ENCODE measurements at places on chromosomes 3 and 15. TPM values are rescaled to one million over a fixed set of nuclear protein-coding genes. Genes with fewer than 3 reads are reported as not detected.

GRCh38 chr3:24968036-24968435 lies 460.0 kb upstream of the RARB start:
- DNase-seq: no peak
- no peaks in the 10 kb centered on the region for H3K27me3 ChIP-seq
- H3K27ac ChIP-seq: no peak overlapping the region
- no peak overlapping the region for H3K4me3 ChIP-seq
- no peaks in the 10 kb centered on the region for H3K4me1 ChIP-seq

DNA sequence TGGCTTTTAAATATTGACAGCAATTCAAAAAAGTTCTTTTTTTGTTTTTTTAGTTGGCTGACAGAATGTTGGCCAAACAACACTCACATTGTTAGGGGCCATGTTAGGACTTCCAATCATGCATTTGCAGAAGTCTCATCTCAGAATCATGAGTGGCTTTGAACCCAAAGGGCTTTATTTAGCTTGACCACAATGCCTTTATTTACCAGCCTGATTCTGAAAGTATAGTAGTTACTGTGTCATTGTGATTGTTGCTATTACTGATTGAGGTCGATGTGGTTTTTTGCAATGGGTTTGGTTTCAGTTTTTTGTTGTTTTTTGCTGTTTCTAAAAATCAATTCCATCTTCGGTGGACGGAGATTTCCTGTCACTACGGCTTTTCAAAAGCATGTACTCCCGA lies 7.2 kb downstream of the GLDN start:
- no peaks in the 10 kb centered on the region for H3K27me3 ChIP-seq
- peaks cover 6% of the 10 kb centered on the region for H3K4me1 ChIP-seq
- H3K4me3 ChIP-seq: no peak overlapping the region
- H3K27ac ChIP-seq: no peak overlapping the region

- no peaks in the 10 kb centered on the region for H3K36me3 ChIP-seq
- H3K27ac ChIP-seq: peak overlapping the region; percentile 100
- H3K27me3 ChIP-seq: no peaks in the 10 kb centered on the region
- H3K4me1 ChIP-seq: peaks cover 42% of the 10 kb centered on the region
- peak; percentile 77 for DNase-seq
- H3K4me3 ChIP-seq: peak overlapping the region; percentile 55
Measured at GRCh38 chr15:92883163-92883875, 16.8 kb upstream of the CHD2 start.

- no peaks in the 10 kb centered on the region for H3K36me3 ChIP-seq
- peak overlapping the region; percentile 52 for H3K4me3 ChIP-seq
- no peak for DNase-seq
- H3K27me3 ChIP-seq: peaks cover 4% of the 10 kb centered on the region
- peaks cover 31% of the 10 kb centered on the region for H3K4me1 ChIP-seq
Measured at GRCh38 chr15:40931300-40932142, 2.4 kb downstream of the DLL4 start.

DNA sequence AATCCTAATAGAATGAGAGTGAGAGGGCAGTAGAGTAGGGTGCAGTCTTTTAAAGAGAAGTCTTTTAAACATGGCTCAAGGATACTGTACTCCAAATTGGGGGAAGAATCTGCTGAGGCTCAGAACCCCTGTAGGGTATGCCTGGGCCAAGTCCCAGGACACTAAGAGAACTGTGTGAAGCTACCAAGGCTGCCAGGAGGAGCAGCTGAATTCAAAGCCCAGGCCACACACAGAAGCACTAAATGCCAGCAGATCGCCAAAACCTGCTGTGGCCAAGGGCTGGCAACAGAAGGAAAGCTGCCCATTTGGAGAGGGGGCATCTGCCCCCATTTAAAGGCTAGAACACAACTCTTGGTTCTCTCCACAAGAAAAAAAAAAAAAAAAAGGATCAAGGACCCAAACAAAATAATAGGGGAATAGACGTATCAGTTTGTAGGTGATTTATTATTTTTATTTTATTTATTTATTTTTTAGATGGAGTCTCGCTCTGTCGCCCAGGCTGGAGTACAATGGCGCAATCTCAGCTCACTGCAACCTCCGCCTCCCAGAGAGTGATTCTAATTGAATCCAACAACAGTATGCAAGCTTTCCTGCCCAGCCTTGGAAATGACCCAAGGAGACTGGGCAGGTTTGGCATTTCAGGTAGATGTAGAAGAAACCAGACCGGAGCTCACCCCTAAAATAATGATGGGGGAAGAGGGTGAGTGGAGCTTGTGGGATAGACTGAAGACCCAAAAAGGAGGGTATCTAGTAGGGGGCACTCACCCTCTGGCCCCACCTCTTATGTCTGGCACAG lies 279.0 kb upstream of the WNT5A start:
- H3K4me3 ChIP-seq: peak overlapping the region; percentile 21
- no peaks in the 10 kb centered on the region for H3K27me3 ChIP-seq
- no peaks in the 10 kb centered on the region for H3K36me3 ChIP-seq
- DNase-seq: peak; percentile 49

DNA sequence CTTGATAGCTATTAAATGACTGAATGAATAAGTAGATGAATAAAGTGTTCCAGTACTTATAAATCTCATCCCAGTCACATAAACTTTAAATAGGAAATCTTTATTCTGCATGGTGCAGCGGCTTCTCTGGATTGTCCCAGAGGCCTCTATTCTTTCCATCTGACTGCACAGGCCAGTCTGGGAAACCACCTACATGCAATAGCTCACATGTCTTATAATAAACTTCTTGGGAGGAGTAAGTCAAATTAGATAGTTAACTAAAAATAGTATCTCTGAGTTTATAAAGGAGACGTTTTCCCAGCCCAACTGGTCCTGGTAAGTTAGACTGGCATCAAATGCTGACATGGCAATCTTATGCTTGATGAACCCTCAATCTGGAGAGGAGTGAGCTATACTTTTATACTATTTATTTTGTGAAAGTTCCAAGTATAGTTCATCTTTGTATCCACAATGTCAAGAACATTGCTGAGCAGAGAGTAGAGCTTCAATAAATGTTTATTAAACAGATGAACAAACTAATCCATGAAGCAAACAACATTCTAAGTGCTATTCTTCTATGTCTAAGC lies 417.6 kb downstream of the TIGIT start:
- no peak overlapping the region for H3K4me3 ChIP-seq
- peaks cover 42% of the 10 kb centered on the region for H3K4me1 ChIP-seq
- no peaks in the 10 kb centered on the region for H3K27me3 ChIP-seq
- no peak overlapping the region for H3K27ac ChIP-seq

- no peaks in the 10 kb centered on the region for H3K4me1 ChIP-seq
- H3K4me3 ChIP-seq: no peak overlapping the region
- H3K36me3 ChIP-seq: no peaks in the 10 kb centered on the region
- H3K27ac ChIP-seq: no peak overlapping the region
- DNase-seq: no peak
Measured at GRCh38 chr3:150985711-150986110, 13.2 kb upstream of the CLRN1 start.

DNA sequence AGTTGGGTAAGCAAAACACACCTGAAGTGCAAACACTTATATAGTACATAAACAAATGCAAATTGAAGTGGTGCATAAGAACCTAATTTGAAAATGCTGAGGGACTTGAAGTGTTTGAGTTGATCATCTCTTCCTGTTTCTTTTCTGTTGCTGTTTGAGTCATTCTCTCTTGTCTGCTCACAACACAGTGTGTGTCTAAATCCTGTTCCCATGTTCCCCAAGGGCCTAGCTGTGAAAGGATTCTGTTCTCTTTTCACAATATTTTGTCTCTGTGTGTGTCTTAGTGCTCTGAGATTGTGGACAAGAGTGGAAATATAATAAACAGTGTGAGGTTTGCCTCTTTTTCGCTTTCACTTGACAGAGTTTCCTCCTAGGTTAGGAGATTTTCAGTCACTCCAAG lies 6.1 kb downstream of the CD96 start:
- no peak for DNase-seq
- H3K27me3 ChIP-seq: no peaks in the 10 kb centered on the region
- no peaks in the 10 kb centered on the region for H3K36me3 ChIP-seq
- H3K4me1 ChIP-seq: no peaks in the 10 kb centered on the region

- H3K27me3 ChIP-seq: no peaks in the 10 kb centered on the region
- no peaks in the 10 kb centered on the region for H3K36me3 ChIP-seq
- no peaks in the 10 kb centered on the region for H3K4me1 ChIP-seq
- DNase-seq: no peak
- no peak overlapping the region for H3K27ac ChIP-seq
Measured at GRCh38 chr15:52960283-52960682, 170.1 kb upstream of the ONECUT1 start.

- DNase-seq: no peak
- no peaks in the 10 kb centered on the region for H3K27me3 ChIP-seq
- H3K4me3 ChIP-seq: no peak overlapping the region
- H3K27ac ChIP-seq: no peak overlapping the region
Measured at GRCh38 chr3:189260556-189261493, 89.1 kb downstream of the TPRG1 start.

DNA sequence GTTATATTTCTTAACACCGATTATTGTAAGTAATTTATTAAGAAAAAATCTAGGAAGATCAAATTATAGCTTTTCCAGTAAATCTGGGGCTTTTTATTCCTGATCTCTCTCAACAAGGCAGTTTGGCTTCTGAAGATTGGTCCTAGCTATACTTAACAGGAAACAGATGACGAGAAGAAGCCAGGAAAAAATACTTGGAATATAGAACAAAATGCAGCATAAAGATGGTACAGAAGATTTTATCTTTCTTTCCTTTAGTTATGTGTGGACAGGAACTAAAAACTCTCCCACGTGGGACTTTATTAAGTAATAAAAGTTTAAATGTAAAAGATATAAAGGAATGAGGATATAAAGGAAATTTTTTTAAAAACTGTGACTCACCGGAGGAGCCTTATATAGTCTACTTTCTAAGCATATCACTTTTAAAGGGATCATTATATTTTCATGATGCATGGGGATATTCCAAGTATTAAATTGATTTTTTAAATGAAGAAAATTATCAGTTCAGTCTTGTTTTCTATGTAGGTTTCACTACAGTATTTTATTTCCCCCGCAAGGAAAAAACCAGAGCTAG lies 8.2 kb downstream of the B3GNT5 start:
- no peak overlapping the region for H3K27ac ChIP-seq
- H3K36me3 ChIP-seq: no peaks in the 10 kb centered on the region
- no peaks in the 10 kb centered on the region for H3K4me1 ChIP-seq
- no peak for DNase-seq
- no peaks in the 10 kb centered on the region for H3K27me3 ChIP-seq
- H3K4me3 ChIP-seq: no peak overlapping the region

DNA sequence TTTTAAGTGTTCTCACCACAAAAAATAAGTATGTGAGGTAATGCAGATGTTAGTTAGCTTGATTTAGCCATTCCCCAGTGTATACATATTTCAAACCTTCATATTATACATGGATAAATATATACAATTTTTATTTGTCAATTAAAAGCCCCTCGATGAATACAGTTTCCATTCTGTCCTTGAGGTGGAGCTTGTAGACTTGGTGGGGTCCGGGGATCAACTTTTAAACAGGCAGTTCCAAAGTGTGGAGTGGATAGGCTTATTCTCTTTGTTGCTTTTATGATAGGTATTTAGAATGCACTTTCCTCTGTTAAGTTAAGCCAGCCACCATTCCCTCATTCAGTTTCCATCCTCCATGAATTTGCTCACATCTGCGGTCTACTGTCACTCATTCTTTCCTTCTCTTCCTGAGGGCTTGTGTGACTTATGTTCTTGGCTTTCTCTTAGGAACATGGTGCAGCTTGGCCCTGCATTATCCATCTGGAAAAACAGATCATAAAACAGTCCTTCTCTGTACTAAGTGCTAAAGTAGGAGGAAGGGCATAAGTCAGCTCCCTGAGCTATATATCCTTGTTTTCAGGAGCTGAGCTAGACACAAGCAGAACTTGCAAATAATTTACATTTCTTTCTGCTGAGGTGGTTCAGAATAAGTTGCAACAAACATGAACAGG lies 149.1 kb downstream of the NFKBIZ start:
- no peak overlapping the region for H3K27ac ChIP-seq
- no peaks in the 10 kb centered on the region for H3K36me3 ChIP-seq
- no peak for DNase-seq
- no peak overlapping the region for H3K4me3 ChIP-seq

DNA sequence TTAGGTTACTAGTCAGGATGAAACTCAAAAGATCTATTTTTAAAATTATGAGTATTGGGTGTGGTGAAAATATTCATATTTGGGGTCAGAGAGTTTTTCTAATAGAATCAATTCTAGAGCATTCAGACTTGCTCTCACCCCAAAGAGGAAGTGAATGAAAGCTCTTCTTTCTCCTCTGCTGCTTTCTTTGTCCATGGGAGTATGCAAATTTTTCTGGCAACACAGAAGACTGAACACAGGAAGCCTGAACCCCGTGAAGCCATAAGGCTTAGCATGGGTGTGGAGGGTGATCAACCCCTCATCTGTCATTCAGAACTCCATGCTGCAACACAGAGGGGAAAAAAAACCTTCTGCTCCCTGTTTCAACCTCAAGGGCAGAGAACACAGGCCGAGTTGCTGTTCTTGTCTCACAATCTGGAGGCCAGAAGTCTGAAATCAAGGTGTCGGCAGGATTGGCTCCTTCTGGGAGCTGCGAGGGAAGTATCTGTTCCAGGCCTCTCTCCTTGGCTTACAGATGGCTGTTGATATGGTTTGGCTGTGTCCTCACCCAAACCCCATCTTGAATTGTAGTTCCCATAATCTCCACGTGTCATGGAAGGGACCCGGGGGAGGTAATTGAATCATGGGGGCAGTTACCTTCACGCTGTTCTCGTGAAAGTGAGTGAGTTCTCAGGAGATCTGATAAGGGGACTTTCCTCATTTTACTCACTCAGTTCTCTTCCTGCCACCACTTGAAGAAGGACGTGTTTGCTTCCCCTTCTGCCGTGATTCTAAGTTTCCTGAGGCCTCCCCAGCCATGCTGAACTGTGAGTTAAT lies 33.7 kb upstream of the CD47 start:
- no peaks in the 10 kb centered on the region for H3K36me3 ChIP-seq
- no peak overlapping the region for H3K27ac ChIP-seq
- DNase-seq: no peak
- no peaks in the 10 kb centered on the region for H3K4me1 ChIP-seq

DNA sequence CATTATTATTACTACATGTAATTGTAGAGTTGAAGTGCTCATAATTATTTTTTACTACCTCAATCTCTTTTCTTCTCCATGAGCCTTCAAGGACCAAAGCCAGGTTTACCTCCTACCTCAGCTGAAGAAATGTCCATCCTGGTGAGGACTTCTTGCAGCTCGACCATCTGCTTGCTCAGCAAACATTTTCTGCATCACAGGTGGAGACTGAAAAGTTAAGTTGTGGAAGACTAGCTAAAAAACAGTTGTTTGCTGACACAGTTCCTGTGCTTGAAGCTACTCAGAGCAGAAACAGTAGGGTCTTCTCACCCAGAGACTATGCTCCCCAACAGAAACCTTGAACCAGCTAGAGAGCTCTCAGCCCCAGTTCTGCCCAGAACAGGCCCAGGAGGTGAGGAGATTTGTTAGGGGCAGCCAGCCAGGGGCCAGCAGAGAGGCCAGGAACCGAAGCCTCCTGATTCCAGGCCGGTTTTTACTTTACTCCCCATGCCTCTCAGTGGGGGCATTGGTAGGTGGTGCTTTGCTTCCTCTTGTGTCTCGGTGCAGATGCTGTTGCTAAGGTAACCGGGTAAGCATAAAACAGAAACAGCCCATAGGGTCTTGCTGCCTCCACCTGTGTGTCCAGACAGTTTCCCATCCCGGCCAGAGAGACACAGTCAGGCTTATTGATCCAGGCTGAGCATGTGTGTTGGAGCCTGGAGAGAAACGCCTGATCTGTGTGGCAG lies 54.9 kb downstream of the CCNL1 start:
- no peak for DNase-seq
- no peak overlapping the region for H3K27ac ChIP-seq
- no peaks in the 10 kb centered on the region for H3K27me3 ChIP-seq
- H3K36me3 ChIP-seq: no peaks in the 10 kb centered on the region
- no peaks in the 10 kb centered on the region for H3K4me1 ChIP-seq

Gene SLC27A2
- polyA plus RNA-seq: 2.3 TPM

Gene PLCB2
- polyA plus RNA-seq: 5.3 TPM

Gene CPB1
- polyA plus RNA-seq: 3,071 TPM

Gene FAM131A
- polyA plus RNA-seq: 12.7 TPM

All from pancreas (tissue), 10 donors.